ENCODE measurements at places on chromosomes 2 and 18.

DNA sequence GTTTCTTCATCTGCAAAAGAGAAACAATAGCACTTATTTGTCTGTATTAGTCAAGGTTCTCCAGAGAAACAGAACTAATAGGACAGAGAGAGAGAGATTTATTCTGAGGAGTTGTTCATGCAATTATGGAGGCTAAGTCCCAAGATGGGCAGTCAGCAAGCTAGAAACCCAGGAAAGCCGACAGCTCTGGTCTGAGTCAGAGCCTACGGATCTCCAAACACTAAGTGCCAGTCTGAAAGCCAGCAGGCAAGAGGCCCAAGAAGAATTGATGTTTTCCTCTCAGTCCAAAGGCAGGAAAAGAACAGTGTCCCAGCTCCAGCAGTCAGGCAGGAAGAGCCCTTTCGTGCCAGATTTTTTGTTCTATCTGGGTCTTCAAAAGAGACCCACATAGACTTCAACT lies 36.5 kb upstream of the SLC66A3 start:
- DNase-seq, result no peak

GRCh38 chr2:38444247-38444646 lies 67.2 kb upstream of the ATL2 start:
- no peak for DNase-seq

- DNase-seq, result peak; percentile 86
These were observed 65.1 kb downstream of the MBP start for GRCh38 chr18:77067291-77068061.

GRCh38 chr18:67232406-67232805 lies 284.1 kb downstream of the DSEL start:
- no peak for DNase-seq

- no peak for DNase-seq
These were observed 107.8 kb upstream of the PGAP1 start for GRCh38 chr2:197034292-197034691.

- no peak for DNase-seq
These were observed 193.6 kb downstream of the NRXN1 start for GRCh38 chr2:50838316-50838715.

GRCh38 chr18:52499644-52500043 lies 159.6 kb downstream of the DCC start:
- no peak for DNase-seq

DNA sequence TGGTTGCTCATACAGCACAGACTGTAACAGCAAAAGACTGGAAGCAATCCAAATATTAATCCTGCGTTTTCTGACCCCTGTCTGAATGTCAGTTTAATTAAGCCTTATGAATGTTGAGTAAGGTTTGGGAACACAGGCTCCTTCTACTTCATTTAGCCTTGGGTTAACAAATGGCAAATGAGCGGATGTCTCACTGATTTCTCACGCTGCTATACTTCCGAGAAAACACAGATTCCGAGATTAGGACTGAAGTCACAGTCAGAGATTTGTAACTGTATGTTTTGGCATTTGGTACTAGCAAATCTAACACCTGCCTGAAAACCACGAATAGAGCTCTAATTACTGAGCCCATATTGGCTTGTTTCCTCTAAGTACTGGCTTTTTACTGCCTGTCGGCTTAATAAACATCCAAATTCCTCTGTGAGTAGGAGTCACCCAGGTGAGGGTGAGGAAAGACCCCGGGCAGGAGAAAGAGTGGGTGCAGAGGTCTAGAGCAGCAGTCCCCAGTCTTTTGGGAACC lies 10.6 kb downstream of the MC5R start:
- no peak for DNase-seq

GRCh38 chr18:46035696-46036680 lies 36.1 kb downstream of the PSTPIP2 start:
- no peak for DNase-seq

DNA sequence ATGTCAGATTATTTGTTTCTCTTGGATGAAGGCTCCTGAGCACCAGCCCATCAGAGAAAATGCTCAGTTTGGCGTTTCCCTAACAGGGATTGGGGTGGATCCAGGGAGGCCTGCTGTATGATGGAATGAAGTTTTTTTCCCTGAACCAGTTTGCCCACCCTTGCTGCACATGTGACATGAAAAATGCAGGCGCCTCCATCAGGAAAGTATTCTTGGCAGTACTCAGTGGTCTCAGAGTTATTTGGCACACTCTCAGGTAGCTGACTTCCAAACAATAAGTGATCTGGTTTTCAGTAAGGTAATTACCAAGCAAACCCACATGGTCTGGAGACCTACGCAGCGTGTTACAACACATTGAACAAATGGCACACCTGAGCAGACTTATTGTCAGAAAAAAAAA lies 254.9 kb downstream of the PAX3 start:
- no peak for DNase-seq
